ENCODE measurements at places on chromosomes 1 and 21.

- H3K27ac ChIP-seq = no peak overlapping the region
- DNase-seq = peak; percentile 57
- no peaks in the 10 kb centered on the region for H3K36me3 ChIP-seq
- no peak overlapping the region for H3K4me3 ChIP-seq
- no peaks in the 10 kb centered on the region for H3K4me1 ChIP-seq
Measured at GRCh38 chr1:17075470-17076255, 21.8 kb upstream of the SDHB start.

GRCh38 chr1:207470927-207471326, 16.8 kb downstream of the CR2 start:
- no peaks in the 10 kb centered on the region for H3K4me1 ChIP-seq
- no peak for DNase-seq
- H3K27ac ChIP-seq = no peak overlapping the region
- H3K36me3 ChIP-seq = no peaks in the 10 kb centered on the region
- H3K27me3 ChIP-seq = no peaks in the 10 kb centered on the region

DNA sequence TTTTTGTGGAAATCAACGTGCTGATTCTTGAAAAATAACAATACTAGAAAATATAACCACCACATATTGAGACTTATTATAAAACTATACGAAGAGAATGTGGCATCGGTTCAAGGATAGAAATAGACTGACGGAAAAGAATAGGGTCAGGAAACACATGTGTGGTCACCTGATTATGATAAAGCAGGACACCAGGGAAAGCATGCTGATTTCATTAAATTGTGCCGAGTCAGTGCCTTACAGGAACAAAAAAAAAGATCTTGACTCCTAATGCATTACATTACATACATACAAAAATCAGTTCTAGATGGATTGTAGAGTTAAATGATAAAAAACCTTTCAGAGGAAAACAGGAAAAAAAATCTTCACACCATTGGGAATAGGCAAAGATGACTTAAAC, 43.5 kb upstream of the SERPINC1 start:
- H3K36me3 ChIP-seq = peaks cover 36% of the 10 kb centered on the region
- DNase-seq = no peak
- H3K4me1 ChIP-seq = no peaks in the 10 kb centered on the region
- no peak overlapping the region for H3K4me3 ChIP-seq

DNA sequence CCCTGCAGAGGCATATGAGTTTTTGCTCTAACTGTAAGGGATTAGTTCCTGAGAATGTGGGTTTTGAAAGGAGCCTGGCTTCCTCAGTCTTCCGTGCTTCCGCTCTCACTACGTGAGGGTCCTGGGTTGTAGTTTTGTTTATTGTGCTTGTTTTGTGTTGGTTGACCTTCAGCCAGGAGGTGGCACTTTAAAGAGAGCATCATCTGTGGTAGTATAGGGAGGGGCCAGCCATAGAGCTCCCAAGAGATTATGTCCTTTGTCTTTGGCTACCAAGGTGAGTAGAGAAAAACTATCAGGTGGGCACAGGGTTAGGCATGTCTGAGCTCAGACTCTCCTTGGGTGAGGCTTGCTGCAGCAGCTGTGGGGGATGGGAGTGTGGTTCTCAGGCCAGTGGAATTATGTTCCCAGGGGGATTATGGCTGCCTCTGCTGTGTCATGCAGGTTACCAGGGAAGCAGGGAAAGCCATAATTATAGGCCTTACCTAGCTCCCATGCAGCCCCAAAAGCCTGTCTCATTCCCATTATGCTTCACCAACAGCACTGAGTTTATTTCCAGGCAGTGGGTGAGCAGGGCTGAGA, 23.5 kb downstream of the CYP4B1 start:
- no peak overlapping the region for H3K4me3 ChIP-seq
- DNase-seq = no peak
- H3K27ac ChIP-seq = no peak overlapping the region
- no peaks in the 10 kb centered on the region for H3K27me3 ChIP-seq
- H3K4me1 ChIP-seq = no peaks in the 10 kb centered on the region
- no peaks in the 10 kb centered on the region for H3K36me3 ChIP-seq

GRCh38 chr1:4219826-4220225, 319.8 kb upstream of the C1orf174 start:
- H3K4me3 ChIP-seq = no peak overlapping the region
- peaks cover 95% of the 10 kb centered on the region for H3K27me3 ChIP-seq
- H3K27ac ChIP-seq = no peak overlapping the region
- DNase-seq = no peak

- no peaks in the 10 kb centered on the region for H3K27me3 ChIP-seq
- no peak overlapping the region for H3K27ac ChIP-seq
- no peak overlapping the region for H3K4me3 ChIP-seq
- no peaks in the 10 kb centered on the region for H3K36me3 ChIP-seq
Measured at GRCh38 chr1:63782982-63783381, 9.2 kb downstream of the ROR1 start.

- H3K36me3 ChIP-seq = no peaks in the 10 kb centered on the region
- H3K4me1 ChIP-seq = peaks cover 63% of the 10 kb centered on the region
- H3K27me3 ChIP-seq = no peaks in the 10 kb centered on the region
- peak overlapping the region; percentile 92 for H3K27ac ChIP-seq
- peak; percentile 64 for DNase-seq
- peak overlapping the region; percentile 92 for H3K4me3 ChIP-seq
Measured at GRCh38 chr1:154407198-154408091, 2.3 kb downstream of the IL6R start.

- DNase-seq = peak; percentile 57
- H3K4me1 ChIP-seq = no peaks in the 10 kb centered on the region
- H3K4me3 ChIP-seq = no peak overlapping the region
- no peaks in the 10 kb centered on the region for H3K36me3 ChIP-seq
Measured at GRCh38 chr1:44571712-44572571, 102.3 kb downstream of the TMEM53 start.

- peaks cover 72% of the 10 kb centered on the region for H3K27me3 ChIP-seq
- H3K4me1 ChIP-seq = no peaks in the 10 kb centered on the region
- H3K36me3 ChIP-seq = no peaks in the 10 kb centered on the region
- no peak overlapping the region for H3K27ac ChIP-seq
Measured at GRCh38 chr1:31772669-31773248, 8.6 kb upstream of the ADGRB2 start.

- DNase-seq = no peak
- no peaks in the 10 kb centered on the region for H3K4me1 ChIP-seq
- no peaks in the 10 kb centered on the region for H3K36me3 ChIP-seq
- H3K4me3 ChIP-seq = no peak overlapping the region
- no peak overlapping the region for H3K27ac ChIP-seq
- no peaks in the 10 kb centered on the region for H3K27me3 ChIP-seq
Measured at GRCh38 chr1:58401991-58402390, 144.5 kb downstream of the OMA1 start.

DNA sequence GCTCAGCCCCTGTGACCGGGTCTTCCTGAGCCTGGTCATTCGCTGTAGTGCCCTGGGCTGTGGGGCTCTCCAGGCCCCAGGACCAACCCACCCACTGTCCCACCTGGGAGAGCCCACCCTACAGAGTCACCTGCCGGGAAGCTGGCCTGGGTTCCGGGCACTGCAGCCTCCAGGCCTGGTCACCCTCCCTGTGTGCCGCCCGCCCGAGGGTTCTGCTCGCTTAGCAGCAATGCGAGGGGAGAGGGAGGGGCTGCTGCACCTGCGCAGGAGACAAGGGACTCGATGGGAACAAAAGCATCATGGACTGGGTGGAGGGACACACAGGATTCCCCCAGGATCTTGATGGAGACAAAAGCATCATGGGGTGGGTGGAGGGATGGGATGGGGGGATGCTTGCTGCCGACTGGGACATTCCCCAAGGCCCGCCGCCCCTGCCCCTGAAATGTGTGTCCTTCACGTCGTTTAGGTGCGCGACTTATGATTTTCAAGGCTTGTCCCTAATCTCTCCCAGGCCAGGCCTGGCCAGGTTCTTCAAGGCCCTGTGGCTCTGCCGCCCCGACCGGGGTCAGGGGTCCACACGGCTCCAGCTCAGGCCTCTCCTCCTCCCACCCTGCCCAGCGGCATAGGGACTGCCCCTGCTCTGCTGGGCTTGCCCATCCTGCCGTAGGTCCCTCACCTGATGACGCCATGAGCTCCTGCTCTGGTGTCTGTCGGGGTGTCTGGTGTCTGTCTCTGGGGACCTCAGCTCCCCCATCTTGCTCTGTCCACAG, 1.7 kb downstream of the KRTAP10-8 start:
- no peak overlapping the region for H3K27ac ChIP-seq
- no peak for DNase-seq
- peaks cover 85% of the 10 kb centered on the region for H3K27me3 ChIP-seq
- no peaks in the 10 kb centered on the region for H3K36me3 ChIP-seq
- no peaks in the 10 kb centered on the region for H3K4me1 ChIP-seq

DNA sequence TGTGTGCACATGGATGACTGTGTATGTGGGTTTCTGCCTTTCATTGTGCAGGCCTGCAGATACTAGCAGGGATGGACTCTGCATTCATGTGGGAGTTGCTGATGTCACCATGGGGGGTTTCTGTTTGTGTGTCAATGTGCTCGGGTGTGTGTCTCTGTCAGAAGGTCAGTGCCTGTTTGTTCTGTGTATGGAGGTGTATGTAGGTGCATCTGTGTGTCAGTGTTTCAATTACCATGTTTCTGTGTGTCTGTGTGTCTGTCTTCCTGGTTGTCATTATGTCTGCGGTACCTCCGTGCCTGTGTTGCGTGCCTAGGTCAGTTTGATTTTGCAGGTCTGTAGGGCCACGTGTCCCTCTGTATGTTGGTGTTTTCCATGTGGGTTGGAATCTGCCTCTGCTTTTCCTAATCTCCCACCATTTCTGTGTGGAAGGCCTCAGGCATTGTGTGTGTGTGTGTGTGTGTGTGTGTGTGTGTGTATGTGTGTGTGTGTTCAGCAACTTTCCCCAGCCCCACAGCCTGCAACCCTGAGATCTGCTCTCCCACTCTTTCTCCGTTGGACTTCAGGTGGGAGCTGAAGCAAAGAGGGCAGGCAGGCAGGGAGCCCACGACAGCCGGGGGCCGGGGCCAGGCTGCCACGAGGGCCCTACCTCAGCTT, 36.7 kb upstream of the WASF2 start:
- no peaks in the 10 kb centered on the region for H3K36me3 ChIP-seq
- H3K27me3 ChIP-seq = no peaks in the 10 kb centered on the region
- no peak overlapping the region for H3K27ac ChIP-seq
- DNase-seq = no peak
- H3K4me3 ChIP-seq = no peak overlapping the region

- H3K4me3 ChIP-seq = no peak within 1 kb of the TSS
- H3K27ac ChIP-seq = no peak within 1 kb of the TSS
- no peaks in the 10 kb centered on the region for H3K27me3 ChIP-seq
- no peaks in the 10 kb centered on the region for H3K4me1 ChIP-seq
Measured at GRCh38 chr1:113978863-113979702, at the start of gene OLFML3. Gene OLFML3 (plus strand): TSS chr1:113979474. CDS start chr1:113979517, 43 bp downstream.

- no peak for DNase-seq
- no peaks in the 10 kb centered on the region for H3K4me1 ChIP-seq
- no peak overlapping the region for H3K27ac ChIP-seq
- no peak overlapping the region for H3K4me3 ChIP-seq
Measured at GRCh38 chr1:68313735-68314134, 81.4 kb upstream of the WLS start.

- H3K36me3 ChIP-seq = no peaks in the 10 kb centered on the region
- no peaks in the 10 kb centered on the region for H3K27me3 ChIP-seq
- no peak overlapping the region for H3K27ac ChIP-seq
Measured at GRCh38 chr21:46544003-46544402, 60.9 kb downstream of the S100B start.

- H3K27me3 ChIP-seq = no peaks in the 10 kb centered on the region
- no peak for DNase-seq
- peaks cover 12% of the 10 kb centered on the region for H3K4me1 ChIP-seq
- H3K36me3 ChIP-seq = no peaks in the 10 kb centered on the region
- no peak overlapping the region for H3K27ac ChIP-seq
Measured at GRCh38 chr1:232921381-232921780, 29.0 kb upstream of the NTPCR start.

DNA sequence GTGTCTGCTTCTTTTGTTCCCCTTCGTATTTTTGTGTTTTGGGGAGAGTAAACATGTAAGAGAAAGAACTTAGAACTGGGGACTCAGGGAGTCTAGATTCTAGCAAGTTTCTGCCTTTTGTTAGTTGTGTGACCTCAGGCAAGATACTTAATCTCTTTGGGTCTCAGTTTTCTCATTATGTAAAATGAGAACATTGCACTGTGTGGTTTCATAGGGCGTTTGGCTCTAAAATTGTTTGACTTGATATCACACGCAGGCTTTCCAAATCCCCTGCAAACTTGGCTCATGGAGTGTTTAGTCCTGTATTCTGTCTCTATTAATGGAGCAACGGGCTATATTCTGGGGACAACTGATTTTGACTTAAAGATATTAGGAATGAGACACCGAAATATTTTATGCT, 57.7 kb downstream of the NTNG1 start:
- no peak overlapping the region for H3K4me3 ChIP-seq
- H3K27ac ChIP-seq = no peak overlapping the region
- no peaks in the 10 kb centered on the region for H3K4me1 ChIP-seq
- H3K27me3 ChIP-seq = no peaks in the 10 kb centered on the region

DNA sequence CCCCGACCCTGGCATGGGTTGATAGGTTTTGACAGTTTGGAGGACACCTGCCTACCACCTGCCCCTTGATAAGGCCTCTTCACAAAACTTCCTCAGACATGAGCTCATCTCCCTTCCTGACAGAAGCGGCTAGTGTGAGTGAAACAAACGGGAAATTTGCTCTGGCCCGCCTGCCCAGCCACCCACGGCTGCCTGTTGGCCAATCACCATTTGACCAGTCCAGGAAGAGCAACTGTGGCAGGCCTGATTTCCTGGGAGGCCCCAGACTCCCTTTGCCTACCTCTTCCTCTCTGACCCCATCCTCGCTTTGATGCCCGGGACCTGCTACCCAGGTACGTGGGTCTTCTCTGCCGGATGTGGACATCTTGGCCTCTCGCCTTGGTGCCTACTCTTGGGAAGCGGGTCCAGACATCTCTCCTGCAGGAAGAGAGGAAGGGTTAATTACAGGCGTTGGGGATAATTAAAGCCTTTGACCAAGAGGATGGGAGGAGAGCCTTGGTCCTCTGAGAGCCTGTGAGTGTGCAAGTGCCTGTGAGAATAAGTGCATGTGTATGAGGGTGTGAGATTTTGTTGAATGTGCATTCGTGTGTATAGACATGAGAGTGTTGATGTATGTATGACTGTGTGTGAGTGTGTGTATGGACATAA, 1.1 kb upstream of the EPHA2 start:
- peaks cover 46% of the 10 kb centered on the region for H3K27me3 ChIP-seq
- no peak overlapping the region for H3K27ac ChIP-seq
- peaks cover 6% of the 10 kb centered on the region for H3K4me1 ChIP-seq
- H3K36me3 ChIP-seq = no peaks in the 10 kb centered on the region
- no peak for DNase-seq
- no peak overlapping the region for H3K4me3 ChIP-seq
